ENCODE measurements at places on chromosomes 6 and 20. TPM values are rescaled to one million over a fixed set of nuclear protein-coding genes. Genes with fewer than 3 reads are reported as not detected.

DNA sequence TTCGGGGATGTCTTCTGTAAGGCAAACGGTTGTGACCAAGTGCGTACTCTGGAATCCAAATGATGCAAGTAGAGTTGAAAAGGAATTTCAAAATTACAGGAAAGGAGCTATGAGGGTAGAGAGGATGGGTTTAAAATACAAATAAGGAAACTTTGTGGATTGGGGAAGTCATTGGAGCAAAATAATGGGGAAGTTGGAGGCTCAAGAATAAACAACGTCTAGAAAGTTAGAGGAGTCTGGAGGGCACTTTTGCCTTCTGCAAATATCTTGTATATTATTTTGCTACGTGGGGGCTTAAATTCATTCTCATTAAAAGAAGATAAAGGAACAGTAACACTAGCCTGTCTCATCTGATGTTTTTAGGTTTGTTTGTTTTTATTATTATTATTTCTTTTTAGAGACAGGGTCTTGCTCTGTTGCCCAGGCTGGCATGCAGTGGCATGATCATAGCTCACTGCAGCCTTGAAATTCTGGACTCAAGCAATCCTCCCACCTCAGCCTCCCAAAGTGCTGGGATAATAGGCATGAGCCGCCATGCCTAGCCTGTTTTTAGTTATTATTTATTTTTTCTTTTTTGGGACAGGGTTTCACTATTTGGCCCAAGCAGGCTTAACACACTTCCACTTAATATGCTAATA lies 55.0 kb upstream of the TNFAIP3 start:
- DNase-seq: no peak

GRCh38 chr20:58127701-58128111 lies 100.7 kb downstream of the ANKRD60 start:
- DNase-seq: no peak

DNA sequence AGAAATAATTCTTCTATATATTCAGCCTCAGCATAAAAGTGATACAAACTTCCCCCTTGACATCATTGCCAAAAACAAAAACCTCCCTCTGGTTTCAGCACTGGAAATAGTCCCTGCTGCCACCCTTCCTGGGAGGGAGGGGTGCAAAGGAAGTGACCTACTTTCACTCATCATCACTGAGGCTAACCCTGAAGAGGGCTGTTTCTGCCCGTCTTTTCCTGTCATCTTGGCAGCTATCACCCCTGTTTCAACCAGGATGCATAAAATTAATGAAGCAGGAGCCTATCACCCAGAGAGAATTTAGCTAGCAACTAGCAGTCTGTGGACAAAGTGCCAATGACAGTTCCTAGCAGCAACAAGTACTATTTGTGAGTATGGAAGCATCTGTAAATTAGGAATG lies 397.8 kb downstream of the LAMA2 start:
- DNase-seq: peak; percentile 75

GRCh38 chr20:46206025-46206424 lies 87.9 kb downstream of the CD40 start:
- no peak for DNase-seq

GRCh38 chr6:138246650-138247440 lies 28.6 kb upstream of the PBOV1 start:
- no peak for DNase-seq

The GRM1 gene
- not detected for total RNA-seq

GRCh38 chr6:156425359-156426020 lies 351.7 kb upstream of the ARID1B start:
- DNase-seq: no peak

The PPP1R14C gene
- total RNA-seq: not detected

The INSM1 gene
- total RNA-seq: 0.12 TPM

The MDC1 gene
- total RNA-seq: 32.7 TPM

DNA sequence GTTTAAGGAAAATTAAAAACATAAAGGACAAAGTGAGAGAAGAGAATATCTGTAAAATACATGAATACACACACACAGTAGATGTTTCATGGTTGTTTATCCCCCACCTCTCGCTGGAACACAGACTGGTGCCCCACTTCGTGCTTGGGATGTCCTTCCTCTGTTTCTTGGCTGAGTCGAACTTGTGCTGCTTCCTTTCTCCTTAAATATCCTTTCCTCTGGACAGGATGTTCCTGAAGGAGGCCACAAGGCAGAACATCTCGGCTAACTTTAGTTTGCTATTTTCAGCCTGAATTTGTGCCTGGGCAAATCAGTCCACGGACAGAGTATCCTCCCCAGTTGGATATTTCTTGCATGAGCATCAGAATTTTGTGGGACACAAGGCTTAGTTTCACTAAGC lies 54.7 kb upstream of the ZMYND8 start:
- DNase-seq: no peak

The HRH3 gene
- total RNA-seq: not detected

- DNase-seq: no peak
Measured at GRCh38 chr6:128558924-128559323, 38.5 kb upstream of the PTPRK start.

DNA sequence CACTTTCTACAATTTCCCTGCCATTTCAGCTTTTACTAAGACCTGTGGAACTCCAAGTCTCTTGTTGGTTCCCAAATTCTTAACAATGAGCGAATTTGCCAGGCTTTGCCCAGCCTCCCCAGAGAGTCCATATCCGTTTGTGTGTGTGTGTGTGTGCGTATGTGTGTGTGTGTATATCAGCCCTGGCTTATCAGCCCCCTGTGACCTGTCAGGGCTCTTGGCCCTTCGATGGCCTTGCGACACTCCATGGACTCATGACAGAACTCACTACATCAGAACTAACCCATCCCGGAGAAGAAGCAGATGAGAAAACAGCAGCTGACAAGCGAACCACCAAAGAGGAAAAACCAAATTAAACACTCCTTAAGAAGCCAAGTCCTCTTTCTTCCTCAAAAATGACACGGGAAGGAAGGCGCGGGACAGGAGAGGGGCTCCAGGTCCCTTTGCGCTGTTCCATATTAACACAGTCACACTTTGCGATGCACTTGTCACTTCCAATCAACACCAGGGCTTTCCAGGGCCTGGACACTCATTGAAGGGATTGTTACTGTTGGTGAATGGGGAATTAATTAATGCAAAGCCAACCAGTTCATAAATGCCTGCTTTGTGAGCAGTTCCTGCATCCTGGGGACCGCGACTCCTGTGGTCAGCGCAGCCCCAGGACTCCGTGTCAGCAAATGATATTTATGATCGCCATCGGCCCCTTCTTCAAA lies 524.0 kb downstream of the CD83 start:
- DNase-seq: no peak

The SIM1 gene
- 0.64 TPM for total RNA-seq

DNA sequence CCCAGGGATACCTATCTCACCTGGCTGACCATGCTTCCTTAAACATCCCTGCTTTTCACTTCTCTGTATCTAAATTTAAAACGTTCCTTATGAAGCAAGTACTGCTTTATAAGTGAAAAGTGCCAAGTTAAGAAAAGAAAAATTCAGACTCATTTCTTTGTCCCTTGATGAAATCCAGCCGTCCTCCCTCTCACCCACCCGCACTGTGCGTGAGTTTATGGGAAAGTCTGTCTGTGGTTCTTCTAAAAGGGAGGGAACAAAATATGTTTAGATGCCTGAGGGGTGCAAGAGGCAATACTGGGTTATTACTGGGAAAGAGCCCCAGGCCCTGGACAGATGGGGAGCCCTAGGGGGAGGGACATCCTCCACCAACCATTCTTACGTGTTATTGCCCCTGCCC lies 31.2 kb downstream of the SPDEF start:
- no peak for DNase-seq

- no peak for DNase-seq
Measured at GRCh38 chr20:20491784-20492264, 123.9 kb downstream of the INSM1 start.

The TAGAP gene
- total RNA-seq: 330 TPM

Measured in CD4-positive, CD25-positive, alpha-beta regulatory T cell (primary cell).